AG09319 (cell line): ENCODE measurements at places on chromosomes 6 and 20.

DNA sequence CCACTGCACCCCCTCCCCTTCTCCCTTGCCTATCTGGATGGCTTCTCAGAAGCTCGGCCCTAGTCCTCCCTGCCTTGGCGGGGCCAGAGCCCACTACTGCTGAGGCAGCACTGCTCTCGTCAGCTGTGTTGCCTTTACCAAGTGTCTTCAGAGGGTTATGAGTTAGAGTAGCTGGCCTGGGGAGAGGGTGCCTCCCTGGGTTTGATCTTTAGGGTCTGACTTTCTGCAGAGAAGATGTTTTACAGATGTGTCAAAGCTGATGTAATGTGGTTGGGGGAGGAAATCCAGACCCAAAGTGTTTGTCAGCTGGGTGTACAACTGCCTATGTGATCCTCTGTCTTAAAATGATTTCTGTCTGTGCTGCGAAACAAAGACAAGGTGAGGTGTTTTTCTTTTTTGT, 30.4 kb upstream of the PI16 start:
- no peak for DNase-seq

DNA sequence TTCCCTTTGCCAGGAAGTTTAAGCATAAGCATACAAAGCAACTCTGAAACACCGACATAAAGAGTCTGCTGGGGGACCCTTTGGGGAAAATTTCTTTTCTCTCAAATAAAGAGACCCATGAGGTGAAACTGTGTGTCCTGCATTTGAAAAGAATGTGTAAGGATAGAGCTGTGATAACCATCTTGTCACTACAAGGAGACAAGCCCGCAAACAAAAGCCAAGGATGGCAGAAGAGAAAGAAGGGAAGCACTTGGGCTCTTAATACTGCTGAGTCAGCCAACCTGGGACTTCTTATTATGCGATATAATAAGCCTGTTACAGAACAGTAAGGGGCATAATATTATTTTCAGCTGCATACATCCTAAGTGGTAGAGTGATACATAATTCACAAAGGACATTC, 52.5 kb downstream of the NUDT3 start:
- no peak for DNase-seq

DNA sequence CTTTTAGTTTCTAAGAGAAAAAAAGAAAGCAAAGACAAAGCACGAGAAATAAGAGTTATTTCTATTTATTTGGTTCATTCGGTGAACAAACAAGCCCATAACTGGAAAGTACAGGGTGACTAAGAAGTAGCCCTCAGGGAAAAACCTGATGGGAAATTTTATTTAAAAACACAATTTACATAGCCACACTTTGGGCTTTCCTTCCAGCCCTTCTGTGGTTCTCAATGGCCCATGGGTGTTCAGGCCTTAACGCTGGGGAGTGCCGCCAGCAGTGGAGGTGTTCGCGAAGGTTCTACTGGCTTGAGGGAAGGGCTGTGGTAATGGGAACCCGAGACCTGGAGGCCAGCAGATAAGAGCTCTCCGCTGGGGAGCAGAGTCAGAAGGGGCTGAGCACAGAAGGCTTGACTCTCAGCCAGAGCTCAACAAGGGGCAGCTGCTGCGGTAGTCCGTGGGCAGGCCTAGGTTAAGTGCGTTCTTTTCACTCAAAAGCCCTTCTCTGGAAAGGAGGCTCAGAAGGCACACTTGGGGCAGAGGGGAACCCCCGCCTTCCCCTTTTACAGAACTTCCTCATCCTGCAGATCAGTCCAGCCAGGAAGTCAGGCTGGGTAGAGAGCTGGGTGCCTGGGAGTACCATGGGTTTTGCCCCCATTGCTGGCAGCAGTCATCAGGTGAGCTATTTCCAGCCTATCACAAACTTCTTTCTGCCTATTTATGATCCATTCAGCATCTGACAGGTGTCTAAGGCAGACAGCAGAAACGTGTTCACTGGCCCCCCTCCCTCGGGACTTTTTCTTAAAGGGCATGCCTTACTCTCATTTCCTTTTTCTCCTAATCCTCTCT, 8.8 kb upstream of the CD83 start:
- DNase-seq: no peak

- DNase-seq: peak; percentile 92
These were observed 265.5 kb upstream of the EXOC2 start for GRCh38 chr6:958488-958887.

DNA sequence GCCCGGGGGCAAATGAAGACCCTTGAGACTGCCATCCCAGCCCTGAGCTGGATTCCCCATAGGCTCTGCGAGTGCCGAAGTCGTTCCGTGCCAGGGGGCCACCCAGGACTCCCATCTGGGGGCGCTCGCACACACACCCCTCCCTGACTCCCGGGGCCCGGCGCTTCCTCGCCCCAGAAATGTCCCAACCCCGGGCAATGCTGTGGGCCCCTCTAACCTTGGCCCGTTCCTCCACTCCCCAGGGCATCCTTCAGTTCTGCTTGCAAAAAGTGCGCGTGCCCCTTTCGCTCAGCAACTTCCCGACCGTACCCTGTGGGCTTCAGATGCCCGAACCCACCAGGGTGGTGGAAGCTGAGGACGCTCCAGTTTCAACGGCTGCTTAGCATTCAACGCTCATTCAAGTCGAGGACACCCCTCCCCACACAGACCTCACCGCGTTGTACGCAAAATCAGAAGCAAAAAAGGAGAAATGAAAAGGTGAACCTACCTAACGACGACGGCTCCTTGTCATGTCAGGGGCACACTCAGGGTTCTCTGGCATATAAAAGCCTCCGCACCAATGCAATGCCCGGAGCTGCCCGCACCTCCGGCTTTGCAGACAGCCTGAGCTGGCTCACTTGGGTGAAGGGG, 25.3 kb downstream of the RIPOR2 start:
- no peak for DNase-seq

DNA sequence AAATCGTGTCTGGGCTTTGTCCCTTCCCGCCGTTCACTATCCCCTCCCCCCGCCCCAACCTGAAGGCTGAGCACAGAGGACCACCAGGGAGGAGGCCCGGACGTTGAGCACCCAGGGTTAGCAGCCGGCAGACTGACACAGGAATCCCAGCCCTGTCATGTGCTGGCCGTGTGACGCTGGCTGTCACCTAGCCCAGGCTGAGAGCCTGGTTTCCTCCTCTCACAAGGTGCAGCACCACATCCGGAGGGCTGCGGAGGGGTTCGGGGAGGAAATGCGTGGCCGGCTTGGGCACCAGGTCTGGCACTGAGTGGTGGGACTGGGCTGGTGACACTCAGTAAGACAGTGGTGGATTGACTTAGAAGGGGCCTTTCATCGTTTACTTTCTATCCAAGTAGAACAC, 4.6 kb upstream of the LSM14B start:
- no peak for DNase-seq
